Gastroesophageal sphincter (tissue), 4 donors: ENCODE measurements at places on chromosomes 1 and 21.

DNA sequence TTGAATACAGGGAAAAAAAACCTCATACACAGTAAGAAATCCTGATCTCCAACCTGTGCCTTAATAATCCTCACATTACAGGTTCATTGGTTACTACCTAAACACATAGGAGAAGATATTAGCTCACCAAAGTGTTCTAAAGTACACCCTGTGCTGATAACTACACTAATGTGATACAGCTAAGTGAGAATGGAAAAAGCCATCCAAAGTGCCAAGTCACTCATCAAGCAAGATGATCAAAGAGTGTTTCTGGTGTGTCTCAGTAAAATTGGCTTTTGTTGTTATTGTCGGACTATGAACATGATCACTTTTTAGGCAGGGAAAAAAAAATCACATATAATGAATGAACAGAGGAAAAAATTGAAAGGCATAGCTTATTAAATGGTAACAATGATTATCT is 31.4 kb downstream of the EPS15 start:
- no peak for ATAC-seq

- peak; percentile 72 for ATAC-seq
Observed at GRCh38 chr1:41773144-41773591, 145.6 kb downstream of the HIVEP3 start.

- no peak for ATAC-seq
Observed at GRCh38 chr1:1088801-1089680, 14.9 kb upstream of the RNF223 start.

GRCh38 chr1:20477348-20478056 is 8.5 kb downstream of the CAMK2N1 start:
- ATAC-seq = no peak

DNA sequence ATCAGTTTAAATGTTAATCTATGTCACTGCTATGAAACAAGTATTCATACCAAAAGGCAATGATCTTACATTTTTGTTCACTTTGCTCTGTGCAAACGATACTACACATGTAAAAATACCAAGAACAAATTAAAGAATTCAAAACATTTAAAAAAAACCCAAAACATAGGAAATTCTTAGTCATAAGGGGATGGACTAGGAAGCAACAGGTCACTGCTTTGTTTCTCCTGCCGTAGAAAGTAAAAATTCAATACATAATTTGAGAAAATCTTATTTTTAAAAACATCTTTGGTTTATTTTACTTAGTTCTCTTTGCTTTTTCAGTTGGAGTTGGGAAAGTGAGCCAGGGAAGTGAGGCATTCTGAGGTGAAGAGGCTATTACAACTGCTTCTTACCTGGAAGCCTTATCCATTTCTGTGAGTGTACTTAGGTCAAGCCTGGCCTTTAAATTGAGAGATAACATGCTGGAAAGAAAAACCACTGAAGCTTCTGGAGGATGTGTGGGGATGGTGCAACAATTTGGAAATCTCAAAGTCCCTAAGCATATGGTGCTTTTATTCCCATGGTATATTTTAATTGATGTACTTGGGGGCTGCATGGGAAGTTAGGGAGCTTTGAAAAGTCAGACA is 183.5 kb downstream of the CDC42BPA start:
- ATAC-seq = no peak

DNA sequence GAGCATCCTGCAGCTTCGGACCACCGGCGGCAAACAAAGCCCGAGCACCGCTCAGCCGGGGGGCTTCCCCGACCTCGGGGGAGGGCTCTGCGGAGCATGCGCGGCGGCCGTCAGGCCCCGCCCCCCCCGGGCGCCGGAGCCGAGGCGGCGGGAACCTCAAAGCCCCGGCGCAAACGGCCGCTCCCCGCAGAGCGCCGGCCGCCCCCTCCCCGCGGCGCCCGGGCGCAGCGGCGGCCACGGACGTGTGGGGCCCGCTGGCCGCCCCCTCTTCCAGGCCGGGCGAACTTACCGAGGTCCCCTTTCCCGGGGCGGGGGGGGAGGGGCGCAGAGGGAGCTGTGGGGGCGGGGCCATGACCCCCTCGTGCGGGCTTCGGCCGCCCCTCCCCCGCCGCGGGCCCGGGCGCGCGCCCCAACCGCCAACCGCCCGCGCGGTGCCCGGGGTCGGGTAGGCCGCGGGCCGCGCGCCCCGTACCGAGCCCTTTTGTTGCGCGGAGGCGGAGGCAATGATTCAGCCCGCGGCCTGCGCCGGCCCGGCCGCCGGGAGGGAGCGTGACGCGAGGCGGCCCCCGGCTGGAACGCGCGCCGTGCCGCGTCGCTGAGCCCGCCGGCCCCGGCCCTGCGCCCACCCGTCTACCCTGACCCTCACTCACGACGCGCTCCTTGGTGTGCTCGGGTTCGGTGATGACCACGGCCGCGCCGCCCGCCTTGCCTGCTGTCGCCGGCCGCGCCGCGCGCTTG is 1.7 kb downstream of the RCC2 start:
- ATAC-seq = peak; percentile 75

DNA sequence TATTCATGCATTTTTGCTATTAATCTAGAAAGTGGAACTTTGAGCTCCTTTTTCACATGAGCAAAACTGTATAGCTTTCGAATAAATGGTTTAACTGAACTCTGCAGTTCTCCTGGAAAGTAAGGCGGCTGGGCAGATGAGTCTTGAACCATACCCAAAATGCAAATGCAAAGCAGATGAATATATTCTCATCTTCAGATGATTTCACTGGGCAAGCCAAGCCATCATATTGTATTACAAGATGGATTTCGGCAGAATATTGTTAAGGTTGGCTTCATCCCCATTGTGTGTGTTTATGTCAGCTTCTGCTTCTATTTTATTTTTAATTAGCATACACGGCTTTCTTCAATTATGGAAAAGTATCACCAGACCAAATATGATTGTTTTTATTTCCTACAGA is 209.6 kb downstream of the GREM2 start:
- no peak for ATAC-seq

GRCh38 chr1:183131166-183131565 is 54.9 kb upstream of the LAMC2 start:
- no peak for ATAC-seq

DNA sequence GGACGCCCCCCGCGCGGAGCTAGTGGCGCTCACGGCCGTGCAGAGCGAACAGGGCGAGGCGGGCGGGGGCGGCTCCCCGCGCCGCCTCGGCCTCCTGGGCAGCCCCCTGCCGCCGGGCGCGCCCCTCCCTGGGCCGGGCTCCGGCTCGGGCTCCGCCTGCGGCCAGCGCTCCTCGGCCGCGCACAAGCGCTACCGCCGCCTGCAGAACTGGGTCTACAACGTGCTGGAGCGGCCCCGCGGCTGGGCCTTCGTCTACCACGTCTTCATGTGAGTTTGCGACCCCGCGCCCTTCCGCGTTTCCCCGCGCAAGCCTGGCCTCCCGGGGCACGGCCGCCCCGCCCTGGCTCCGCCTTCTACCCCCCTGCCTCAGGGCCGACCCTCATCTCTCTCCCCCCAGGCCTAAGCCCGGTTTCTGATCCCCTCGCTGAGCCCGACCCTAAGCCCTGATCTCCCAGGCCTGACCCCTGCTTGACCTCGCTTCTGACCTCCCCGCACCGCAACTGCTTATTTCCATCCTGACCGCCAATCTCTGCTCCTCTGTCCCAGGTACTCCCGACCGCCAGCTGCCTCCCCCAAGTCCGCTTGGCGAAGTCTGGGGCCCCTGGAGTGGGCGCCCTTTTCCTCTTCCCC is 669 bp downstream of the KCNQ4 start:
- peak; percentile 21 for ATAC-seq

DNA sequence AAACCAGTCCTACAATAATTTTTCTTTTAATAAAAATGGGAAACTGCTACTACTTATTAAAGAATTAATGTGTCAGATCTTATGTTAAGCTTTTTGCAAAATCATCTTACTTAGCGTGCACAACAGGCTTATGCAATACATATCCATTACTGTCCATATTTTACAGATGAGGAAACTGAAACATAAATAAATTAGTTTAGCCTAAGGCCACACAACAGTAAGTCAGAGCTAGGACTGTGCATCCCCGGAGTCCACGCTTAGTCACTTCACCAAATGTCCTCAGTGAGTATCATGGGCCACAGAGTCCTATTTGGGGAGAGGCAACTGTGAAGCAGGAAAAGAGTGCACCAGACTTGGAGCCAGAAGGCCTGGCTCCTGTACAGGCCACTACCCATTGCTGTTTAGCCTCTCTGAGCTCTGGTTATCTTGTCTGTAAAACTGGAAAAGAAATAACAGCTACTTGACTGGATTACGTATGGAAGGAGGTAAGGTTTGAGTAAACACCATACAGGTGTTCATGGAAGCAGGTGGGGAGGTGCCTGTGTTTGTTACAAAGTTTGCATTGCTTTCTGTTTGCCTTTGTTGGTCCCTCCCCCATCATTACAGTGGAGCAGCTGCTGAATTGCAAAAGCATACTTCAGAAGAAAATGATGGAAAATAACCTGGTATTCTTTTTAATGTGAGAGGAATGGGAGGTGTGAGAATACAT is 192.8 kb downstream of the FCRL5 start:
- ATAC-seq = no peak

DNA sequence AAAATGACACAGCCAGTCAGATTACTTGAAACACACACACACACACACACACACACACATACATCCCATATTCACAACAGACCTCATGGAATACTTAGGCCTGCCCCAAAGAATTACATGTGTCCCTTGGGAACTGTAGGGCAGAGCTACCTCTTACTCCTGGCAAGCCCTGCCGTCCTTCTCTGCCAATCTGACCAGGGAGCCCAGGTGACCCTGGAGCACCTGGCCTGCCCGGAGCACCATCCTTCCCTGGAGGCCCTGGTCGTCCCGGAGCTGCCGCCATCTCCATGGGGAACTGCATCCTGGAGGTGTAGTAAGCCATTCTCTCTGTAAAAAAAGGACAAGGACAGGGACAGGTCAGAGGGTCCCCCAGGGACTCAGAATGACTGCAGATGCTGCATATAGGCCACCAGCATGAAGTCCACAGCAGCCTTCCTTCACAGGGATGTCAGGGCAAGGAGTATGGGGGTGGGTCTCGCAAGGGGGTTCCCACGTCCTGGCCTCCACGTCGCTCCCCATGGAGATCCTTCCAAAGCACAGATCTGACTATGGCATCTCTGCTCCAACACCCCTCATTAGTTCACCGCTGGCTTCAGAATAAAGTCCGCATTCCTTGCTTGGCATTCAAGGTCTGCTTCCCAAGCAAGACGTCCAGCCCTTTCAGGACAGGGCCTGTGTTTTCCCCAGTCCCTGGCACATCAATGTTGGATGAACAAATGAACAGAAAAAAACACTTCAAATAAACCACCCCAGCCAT is 9.2 kb upstream of the PEF1 start:
- ATAC-seq = no peak

DNA sequence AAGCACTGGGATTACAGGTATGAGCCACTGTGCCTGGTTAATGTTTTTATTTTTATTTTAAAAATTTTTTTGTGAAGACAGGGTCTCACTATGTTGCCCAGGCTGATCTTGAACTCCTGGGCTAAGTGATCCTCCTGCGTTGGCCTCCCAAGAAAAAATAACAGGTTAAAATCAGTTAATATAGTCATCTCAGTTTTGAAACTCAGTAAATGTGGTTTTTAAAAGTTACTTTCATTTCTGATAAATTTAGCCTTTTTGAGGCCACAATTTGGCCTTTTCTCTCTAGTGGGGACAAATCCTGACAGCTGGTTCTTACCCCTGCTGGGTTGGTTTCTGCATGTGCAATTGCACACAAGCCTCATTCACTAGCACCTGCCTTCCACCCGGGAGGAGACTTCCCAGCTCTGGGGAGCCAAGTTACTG is 13.3 kb downstream of the PMF1 start:
- ATAC-seq = no peak

DNA sequence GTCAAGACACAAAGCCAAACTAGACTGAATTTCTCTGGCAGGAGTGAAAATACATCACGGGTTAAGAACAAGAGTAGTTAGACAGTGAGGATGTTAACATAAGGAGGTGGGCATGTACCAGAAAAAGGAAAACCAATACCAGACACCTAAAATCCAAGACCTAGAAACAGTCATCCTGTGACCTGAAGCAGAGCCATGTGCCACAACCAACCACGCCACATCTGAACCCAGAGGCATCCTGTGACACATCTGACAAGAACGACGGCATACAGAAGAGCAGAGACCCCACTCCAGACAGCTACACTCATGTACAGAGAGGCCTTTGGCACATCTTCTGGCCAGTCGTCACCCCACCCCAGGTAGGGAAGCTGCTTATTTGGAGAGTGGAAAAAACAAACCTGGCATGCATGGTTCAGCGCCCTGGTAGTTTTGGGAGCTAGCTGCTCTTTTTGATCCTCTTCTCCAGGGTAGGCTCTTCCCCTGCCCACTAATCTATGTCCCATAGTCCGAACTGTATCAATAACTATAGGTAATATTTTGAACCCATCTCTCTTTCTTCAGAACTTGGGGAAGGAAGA is 72.1 kb downstream of the SLC45A1 start:
- ATAC-seq = no peak

GRCh38 chr1:41740630-41741239 is 178.0 kb downstream of the HIVEP3 start:
- ATAC-seq = no peak
